Endodermal cell (in vitro differentiated cells): ENCODE measurements at places on chromosomes 2 and 18.

- no peak for DNase-seq
These were observed 103.6 kb downstream of the TRIP12 start for GRCh38 chr2:229818230-229818629.

GRCh38 chr2:17482651-17483050 lies 35.6 kb downstream of the RAD51AP2 start:
- DNase-seq: no peak

- no peak for DNase-seq
These were observed 127.7 kb downstream of the PPP1R1C start for GRCh38 chr2:182113334-182113733.

DNA sequence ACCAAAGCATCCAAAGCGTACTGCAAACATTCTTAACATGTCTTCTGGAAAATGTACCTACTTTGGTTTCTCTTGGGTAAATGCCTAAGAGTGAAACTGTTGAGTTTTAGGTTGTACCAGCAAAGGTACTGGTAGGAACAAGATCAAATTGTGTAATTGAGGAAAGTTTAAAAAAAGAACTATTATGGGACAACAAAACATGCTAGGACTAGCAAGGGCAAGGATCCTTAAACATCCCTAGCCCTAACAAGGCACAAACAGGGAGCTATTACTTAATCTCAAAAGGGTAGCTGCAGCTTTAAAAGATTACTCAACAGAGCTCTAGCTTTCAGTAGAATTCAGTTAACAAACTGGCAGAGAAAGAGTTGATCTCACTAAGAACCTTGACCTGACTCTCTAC lies 56.0 kb upstream of the GRB14 start:
- no peak for DNase-seq

GRCh38 chr2:124894199-124894598 lies 869.1 kb downstream of the CNTNAP5 start:
- no peak for DNase-seq

DNA sequence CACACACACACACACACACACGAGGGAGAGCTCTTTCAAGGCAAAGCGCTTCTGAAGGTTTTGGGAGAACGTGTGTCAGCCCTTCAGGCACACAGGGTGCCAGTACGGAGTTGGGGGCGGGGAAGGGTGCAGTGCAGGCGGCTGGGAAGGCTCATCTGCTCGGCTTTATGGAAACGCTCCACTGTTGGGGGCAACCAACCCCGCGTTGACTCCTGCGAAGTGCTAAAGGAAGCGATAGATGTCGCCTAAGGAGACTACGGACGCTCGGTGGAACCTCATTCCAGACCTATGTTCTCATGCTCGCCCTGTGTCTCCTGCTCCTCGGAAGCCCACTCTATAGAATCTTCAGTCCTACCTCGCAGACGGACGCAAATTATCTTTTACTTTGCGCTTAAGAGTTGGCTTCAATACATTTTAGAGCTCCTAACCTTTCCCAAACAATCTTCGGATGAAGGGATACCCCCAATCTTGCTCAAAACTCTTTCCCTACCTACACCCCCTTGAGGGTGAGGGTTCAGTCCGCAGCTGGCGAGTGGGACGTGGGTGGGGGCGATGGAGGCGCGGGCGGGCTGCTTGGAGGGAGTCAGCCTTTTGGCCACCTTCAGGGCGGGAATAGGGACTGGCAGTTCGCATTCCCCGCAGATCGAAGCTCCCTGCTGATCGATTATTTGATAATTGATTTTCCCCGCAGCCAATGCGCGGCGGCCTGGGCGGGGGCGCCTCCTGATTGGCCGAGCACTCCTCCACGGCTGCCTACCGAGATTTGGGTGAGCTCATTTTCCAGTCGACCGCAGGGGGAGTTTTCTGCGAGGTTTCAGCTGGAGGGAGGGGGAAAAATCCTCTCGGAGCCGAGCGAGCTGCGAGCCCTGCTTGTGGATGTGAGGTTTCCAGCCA lies 1.9 kb upstream of the MEIS1 start:
- DNase-seq: peak; percentile 96

DNA sequence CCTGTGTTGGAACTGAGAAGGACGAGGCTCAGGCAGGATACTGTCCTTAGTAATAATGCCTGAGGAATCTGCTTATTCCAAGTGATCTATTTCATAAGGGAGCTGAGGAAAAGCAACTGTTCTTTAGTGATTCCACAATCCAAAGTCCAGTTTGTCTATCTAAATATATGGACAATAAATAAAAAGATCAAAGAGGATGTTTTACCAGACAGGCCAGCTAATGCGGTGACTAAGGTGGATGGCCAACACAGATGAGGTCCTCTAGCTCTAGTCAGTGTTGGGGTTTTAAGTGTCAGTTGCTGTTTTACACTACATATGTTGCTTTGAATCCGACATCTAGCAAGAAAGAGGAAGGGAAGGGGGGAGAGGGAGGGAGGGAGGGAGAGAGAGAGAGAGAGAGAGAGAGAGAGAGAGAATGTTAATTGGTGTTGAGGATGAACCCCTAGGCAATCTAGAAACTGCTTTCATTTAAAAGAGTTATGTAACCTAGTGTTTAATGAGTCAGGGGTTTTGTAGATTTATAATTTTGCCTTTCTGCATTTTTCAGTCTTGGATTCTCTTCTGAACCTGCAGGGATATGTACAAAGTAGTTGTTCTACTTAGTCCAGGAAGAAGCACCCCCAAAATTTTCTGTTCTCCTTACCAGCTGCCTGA lies 27.0 kb upstream of the SCN1A start:
- no peak for DNase-seq

DNA sequence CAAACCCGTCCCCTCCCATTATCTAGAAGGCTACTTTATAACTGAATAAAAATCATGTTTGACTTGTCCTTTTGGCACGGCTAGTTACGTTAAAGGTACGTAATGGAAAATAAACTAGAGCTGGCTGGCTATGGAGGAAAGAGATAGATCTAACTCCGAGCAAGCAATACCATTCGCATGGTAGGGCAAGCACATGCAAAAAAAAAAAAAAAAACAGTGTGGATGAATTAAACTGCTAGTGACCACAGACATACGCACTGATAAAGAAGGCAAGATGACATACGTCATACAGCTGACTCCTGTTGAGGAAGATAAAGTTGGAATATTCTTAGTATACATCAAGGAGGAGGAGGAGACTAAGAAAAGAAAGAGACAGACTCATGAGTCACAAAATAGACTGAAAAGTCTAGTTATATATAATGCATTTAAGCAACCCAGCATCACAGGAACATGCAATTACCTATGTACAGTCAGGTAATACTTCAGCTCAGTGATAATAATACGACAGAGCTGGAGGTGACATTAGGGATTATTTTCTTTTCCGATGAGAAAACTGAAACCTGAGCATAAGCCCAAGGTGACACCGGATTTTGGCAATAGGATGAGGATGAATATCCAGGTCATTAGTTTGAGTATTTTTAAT lies 37.9 kb upstream of the NARS1 start:
- no peak for DNase-seq

GRCh38 chr18:59659508-59660170 lies 37.6 kb downstream of the CCBE1 start:
- DNase-seq: no peak

GRCh38 chr2:110664135-110664534 lies 13.7 kb downstream of the BUB1 start:
- DNase-seq: no peak

DNA sequence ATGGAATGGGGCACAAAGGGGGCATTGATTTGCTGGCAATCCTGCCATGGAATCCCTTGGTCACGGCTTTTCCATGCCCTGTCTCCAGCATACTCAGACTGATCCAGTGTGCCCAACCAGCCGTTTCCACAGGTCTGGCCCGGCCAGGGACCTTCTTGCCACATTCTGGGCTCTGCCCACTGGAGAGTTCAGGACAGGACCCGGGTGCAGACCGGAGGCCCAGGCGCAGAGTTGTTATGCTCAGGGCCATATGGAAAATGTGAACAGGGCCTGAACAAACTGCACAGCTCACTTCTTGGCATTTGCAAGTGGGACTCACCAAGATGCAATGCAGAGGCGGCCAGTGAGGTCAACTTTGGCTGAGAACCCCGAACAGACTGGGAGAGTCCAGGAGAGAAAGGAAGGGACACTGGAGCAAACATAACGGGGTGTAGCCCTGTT lies 15.6 kb upstream of the ASAP2 start:
- DNase-seq: peak; percentile 72

GRCh38 chr2:9187620-9188214 lies 18.9 kb upstream of the ASAP2 start:
- no peak for DNase-seq

GRCh38 chr2:159996792-159997546 lies 65.4 kb downstream of the PLA2R1 start:
- DNase-seq: no peak

GRCh38 chr2:173290046-173290445 lies 64.6 kb upstream of the CDCA7 start:
- DNase-seq: no peak

- no peak for DNase-seq
These were observed 864.0 kb upstream of the ZEB2 start for GRCh38 chr2:145383961-145384360.

GRCh38 chr2:176419591-176420071 lies 150.4 kb downstream of the MTX2 start:
- no peak for DNase-seq

DNA sequence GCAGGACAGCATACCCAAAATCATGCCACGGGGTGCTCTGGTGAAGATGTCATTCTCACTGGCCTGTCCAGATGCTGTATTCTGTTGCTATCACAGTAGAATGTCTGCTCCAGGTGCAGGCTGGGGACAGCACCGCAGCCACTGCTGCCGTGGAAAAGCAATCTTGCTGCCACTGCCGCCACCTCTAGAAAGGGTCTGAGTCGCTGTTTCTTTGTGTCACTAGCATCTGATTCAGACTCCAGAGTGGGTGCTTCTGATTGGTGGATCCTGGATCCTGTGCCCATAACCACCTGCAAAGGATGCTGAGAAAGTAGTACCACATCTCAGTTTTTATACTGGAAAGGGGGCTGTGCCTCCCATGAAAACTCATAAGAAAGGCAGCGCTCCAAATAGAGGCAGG lies 45.3 kb upstream of the CTLA4 start:
- DNase-seq: no peak

DNA sequence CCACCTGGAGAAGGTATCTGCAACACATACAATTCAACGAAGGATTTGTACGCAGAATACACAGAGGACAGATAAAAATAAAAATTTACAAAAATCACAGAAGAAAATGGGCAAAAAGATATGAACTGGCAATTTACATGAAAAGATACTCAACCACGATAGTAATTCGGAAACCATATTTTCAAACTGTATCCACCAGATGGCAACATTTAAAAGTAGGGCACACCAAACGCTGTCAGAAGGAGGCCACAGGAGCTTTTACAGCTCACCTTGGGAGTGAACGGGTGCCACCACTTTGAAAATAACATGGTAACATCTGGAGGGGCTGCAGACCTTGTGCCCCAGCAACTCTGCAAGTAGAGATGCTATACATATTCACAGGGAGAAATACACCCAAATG lies 9.8 kb downstream of the KIF1A start:
- DNase-seq: no peak

DNA sequence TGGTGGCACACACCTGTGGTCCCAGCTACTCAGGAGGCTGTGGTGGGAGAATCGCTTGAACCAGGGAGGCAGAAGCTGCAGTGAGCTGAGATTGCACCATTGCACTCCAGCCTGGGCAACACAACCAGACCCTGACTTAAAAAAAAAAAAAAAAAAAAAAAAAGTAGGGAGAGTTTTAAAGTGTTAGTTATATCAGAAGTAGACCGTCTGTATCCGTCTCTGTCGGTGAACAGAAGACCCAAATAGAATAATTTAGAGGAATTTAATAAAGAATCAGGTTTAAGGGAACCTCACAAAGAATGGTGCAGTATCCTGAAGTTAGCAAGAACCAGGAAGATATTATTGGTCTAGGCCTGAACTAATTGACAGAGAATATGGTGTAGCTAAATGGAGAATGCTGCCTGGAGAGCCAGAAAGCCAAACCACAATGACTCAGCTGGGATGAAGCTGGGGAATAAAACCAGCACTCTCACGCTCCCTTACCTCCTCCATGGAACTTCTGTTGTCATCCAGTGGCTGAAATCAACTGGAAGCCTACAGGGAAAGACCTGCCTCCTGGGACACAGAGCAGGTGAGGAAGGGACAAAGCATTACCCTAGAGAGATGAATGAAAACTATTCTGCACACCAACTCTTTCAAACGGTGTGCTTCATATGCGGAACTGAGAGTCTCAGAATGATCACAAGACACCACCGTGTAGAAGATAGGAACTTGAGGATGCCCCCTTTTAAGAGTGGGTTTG lies 39.1 kb upstream of the PLEKHM3 start:
- no peak for DNase-seq

- peak; percentile 70 for DNase-seq
These were observed 36.1 kb downstream of the LIMS1 start for GRCh38 chr2:108570416-108570815.

- DNase-seq: no peak
These were observed 356.9 kb downstream of the ZNF521 start for GRCh38 chr18:24995056-24995455.

GRCh38 chr2:70985283-70985688 lies 6.9 kb downstream of the ANKRD53 start:
- DNase-seq: no peak

DNA sequence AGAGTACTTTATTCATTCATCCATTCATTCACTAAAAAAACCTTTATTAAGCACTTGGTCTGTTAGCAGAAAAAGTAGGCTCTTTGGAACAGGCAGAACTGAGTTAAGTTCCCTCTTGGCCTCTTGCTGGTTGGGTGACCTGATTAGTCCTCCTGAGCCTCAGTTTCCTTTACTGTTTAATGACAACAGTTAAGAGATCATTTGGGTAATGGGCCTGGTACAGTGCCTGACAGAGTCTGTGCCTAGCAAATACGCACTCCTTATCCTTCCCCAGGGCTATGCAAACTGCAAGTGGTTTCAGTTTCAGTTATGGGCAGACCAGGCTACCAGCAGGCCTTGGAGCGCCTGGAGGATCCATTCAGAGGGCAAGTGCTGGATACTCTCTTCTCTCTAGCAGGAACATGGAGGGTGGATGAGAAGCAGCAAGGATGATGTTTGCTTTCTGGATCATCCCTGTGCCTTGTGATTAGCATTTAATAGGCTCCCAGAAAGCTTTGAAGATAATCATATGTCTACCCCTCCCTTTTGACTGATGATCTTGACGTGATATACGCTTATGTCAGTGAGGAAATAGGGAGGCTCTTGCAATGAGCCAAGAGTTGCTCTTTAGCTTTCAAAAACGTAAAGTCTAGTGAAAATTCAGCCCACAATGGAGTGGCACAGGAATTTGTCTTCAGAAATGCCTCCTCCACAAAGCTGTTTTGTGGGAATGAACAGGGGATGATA lies 12.4 kb upstream of the TAF1B start:
- no peak for DNase-seq

GRCh38 chr2:28137221-28137620 lies 246.7 kb downstream of the BABAM2 start:
- no peak for DNase-seq

GRCh38 chr2:75586971-75587370 lies 26.2 kb upstream of the EVA1A start:
- DNase-seq: no peak
